ENCODE measurements at places on chromosomes 13 and 19.

GRCh38 chr19:2060884-2061494, 9.9 kb upstream of the MKNK2 start:
- DNase-seq: no peak

GRCh38 chr19:2478278-2478755, 2.4 kb downstream of the GADD45B start:
- no peak for DNase-seq

DNA sequence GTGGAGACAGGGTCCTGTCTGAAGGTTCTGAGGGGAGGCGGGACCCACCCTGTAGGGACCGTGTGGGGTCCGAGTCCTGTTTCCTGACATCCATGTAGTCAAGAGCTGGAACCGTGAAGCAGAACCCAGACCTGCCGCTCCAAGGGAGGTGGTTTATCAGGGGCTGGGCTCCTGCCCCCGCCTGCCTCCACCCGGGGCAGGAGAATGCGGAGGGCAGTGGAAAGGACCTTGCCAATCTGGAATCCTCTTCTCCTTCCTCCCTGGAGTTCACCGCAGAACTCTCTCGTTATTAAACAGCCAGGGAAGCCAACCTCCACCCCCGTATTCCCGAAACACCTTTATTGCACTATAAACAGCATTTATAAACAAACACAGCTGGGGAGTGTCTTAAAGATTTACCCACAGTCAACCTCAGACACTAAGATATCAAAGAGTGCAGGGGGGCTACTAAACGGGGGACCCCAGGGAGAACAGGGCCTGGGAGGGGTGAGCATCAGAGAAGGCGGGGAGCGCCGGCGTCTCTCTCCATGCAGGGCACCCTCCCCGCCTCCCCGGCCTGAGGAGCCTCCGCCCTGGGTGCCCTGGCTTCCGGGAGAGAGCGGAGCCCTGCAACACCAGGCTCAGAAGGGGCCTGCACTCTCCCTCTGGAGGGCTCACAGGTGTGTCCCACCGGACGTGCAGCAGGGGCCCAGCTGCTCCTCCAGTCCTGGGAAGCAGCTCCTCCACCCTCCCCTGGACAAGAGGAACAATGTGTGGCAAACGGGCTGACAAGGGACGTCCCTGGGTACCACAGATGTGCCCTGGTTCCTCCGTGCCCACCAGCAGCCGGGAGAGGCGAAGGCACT, 3.6 kb downstream of the C2CD4C start:
- DNase-seq: no peak

GRCh38 chr19:10655457-10656312, 1.5 kb downstream of the ILF3 start:
- DNase-seq: no peak

- DNase-seq: no peak
Observed at GRCh38 chr13:52104624-52105023, 24.2 kb downstream of the NEK5 start.

- no peak for DNase-seq
Observed at GRCh38 chr19:1909761-1910080, 4.5 kb downstream of the ADAT3 start.

Data from CMK (cell line).